HCEC 1CT (cell line): ENCODE measurements at places on chromosomes 7 and 10.

DNA sequence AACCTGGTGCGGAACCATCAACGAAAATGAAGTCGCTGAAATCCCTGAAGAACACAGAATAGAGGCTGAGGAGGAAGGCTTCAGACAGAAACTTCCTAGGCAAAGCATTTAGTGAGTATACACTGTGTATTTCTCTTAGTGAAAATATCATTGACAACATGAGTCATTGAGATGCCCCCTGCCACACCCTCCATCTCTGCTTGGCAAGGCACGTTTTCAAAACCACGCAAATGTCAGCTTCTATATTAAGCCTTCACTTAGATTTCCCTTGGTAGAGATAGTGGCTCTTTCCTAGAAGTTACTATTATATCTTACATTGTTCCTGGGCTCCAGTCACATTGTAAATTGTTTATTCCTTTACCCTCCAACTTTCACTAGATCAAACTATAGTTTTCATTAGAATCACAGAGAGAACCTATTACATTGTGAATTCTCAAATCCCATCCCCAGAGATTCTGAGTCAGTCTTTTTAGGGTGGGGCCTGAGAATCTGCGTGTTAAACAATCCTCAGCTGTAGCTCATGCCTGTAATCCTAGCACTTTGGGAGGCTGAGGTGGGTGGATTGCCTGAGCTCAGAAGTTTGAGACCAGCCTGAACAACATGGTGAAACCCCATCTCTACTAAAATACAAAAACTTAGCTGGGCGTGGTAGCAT lies 4.6 kb upstream of the SKAP2 start:
- no peak for DNase-seq

- no peak for DNase-seq
These were observed 30.1 kb downstream of the TSPAN14 start for GRCh38 chr10:80484243-80484642.

DNA sequence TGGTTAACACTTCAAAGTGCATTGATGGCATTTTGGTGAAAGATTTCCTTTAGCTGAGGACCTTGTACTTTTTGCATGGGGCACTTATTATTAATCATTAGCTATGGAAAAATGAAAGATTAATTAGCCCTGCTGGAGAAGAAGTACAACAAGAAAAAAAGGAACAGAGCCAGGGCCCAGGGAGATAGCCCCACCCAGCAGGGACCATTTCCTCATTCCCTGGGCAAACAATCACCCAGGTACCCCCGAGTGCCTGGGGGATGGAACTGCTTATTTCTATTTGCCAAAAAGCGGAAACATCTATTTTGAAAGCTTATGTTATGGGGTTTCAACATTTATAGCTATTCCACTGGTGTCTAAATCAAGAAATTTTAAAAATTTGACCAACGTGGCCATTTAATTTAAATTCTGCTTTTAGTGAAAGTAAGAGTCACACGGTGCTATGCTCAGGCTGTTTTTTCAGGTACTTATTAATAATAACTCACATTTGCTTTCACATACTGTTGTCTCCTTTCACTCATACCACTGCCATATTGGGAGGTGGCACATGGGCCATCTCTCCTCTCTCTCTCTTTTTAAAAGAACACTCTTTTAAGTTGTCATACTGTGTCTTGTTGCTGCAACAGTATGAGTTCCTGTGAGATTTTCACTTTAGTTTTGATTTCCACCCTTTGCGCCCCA lies 143.6 kb upstream of the KIF5B start:
- no peak for DNase-seq

- DNase-seq: no peak
These were observed 39.1 kb upstream of the ZNF273 start for GRCh38 chr7:64863969-64864368.

DNA sequence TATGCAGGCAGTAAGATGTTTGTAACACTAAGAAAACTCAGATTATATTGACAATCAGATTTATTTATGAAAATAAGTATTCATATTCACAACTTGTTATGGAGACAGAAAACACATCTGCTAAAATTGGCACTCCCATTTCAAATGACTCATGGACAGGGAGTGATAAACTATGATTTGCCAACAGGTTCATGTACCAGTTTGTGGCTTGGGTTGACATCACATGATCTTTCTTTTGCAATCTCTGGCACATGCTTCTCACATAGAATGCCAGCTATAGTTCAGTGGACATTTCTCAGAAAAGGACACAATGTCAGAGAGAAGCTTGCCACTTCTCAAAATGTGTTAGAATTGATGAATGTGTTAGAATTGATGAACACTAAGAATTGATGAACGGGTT lies 663.2 kb upstream of the ANKRD30A start:
- peak; percentile 73 for DNase-seq
